CD8-positive, alpha-beta memory T cell (primary cell): ENCODE measurements at places on chromosomes 12 and 14. TPM values are rescaled to one million over a fixed set of nuclear protein-coding genes. Genes with fewer than 3 reads are reported as not detected.
A peak's percentile ranks its signal among the peaks of the same experiment; 100 is the strongest.

TAS2R9 gene
- polyA plus RNA-seq, result not detected

HNRNPA1 gene
- polyA plus RNA-seq, result 822 TPM

GNB3 gene
- polyA plus RNA-seq, result not detected

CCDC60 gene
- polyA plus RNA-seq, result not detected

DNA sequence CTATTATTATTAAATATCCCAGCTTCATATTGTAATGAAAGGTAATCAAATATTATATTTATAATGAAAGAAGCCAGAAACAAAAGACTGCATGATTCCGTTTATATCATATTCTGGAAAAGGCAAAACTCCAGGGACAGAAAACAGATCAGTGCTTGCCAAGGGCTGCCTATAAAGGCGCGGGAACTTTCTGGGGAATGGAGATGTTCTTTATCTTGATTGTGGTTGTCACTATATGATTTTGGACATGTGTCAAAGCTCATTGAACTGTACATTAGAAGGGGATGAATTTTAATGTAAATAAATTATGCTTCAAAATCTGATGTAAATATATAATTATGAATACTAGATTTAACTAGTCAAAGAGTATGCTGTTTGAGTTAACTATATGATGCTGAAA lies 115.4 kb upstream of the KRAS start:
- no peak for DNase-seq
- no peak overlapping the region for H3K27ac ChIP-seq
- H3K4me3 ChIP-seq, result no peak overlapping the region
- peaks cover 5% of the 10 kb centered on the region for H3K4me1 ChIP-seq
- H3K36me3 ChIP-seq, result no peaks in the 10 kb centered on the region
- H3K27me3 ChIP-seq, result no peaks in the 10 kb centered on the region

DNA sequence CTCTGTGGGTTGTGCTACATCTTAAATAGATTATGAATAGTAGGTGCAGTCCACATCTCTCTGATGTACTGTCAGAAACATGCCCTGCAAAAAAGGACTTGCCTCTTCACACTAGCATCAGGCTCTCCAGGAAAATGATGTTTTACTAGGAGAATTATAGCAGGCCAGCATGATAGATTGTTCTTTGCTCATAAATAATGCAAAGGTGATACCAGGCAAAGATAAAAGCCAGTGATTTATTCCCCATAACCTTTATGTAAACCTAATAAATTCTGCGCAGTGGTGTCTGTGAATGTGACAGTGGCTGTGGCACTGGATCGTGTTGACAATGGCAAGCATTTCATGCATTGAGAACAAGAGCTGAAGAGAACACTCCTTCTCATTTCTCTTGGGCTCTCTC lies 646.5 kb upstream of the SEL1L start:
- no peak overlapping the region for H3K4me3 ChIP-seq
- H3K4me1 ChIP-seq, result no peaks in the 10 kb centered on the region
- DNase-seq, result no peak

CLECL1 gene
- polyA plus RNA-seq, result 14.3 TPM

MGAT4C gene
- not detected for polyA plus RNA-seq

GRCh38 chr12:106759526-106760183 lies 14.8 kb upstream of the RIC8B start:
- no peaks in the 10 kb centered on the region for H3K27me3 ChIP-seq
- H3K4me3 ChIP-seq, result peak overlapping the region; percentile 39
- DNase-seq, result no peak
- H3K4me1 ChIP-seq, result peaks cover 21% of the 10 kb centered on the region

- peak overlapping the region; percentile 72 for H3K27ac ChIP-seq
- H3K36me3 ChIP-seq, result no peaks in the 10 kb centered on the region
- no peak overlapping the region for H3K4me3 ChIP-seq
- H3K27me3 ChIP-seq, result no peaks in the 10 kb centered on the region
- H3K4me1 ChIP-seq, result peaks cover 11% of the 10 kb centered on the region
Measured at GRCh38 chr12:101700299-101700820, 2.9 kb downstream of the CHPT1 start.
